ENCODE measurements at places on chromosomes 12 and 14.

DNA sequence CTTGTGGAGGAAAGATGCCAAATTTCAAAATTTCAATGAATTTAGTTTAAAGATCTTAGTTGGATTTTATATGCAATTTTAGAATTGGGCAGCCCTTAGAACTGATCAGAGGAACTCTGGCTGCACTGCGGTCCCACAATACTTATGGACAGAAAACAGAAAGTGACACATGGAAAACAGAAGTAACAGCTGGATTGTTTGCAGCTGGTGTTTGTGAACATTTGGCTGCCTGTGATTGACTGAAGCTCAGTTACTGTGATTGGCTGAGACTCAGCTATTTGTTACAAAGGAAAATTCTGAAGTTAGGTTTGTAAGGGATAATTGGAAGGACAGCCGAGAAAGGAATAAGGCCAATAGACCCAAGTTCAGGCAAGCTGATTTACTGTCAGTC, 10.0 kb upstream of the KRT86 start:
- DNase-seq = no peak

GRCh38 chr14:89775151-89775550, 179.4 kb downstream of the EFCAB11 start:
- DNase-seq = no peak

GRCh38 chr12:82966001-82966559, 279.4 kb downstream of the TMTC2 start:
- no peak for DNase-seq

DNA sequence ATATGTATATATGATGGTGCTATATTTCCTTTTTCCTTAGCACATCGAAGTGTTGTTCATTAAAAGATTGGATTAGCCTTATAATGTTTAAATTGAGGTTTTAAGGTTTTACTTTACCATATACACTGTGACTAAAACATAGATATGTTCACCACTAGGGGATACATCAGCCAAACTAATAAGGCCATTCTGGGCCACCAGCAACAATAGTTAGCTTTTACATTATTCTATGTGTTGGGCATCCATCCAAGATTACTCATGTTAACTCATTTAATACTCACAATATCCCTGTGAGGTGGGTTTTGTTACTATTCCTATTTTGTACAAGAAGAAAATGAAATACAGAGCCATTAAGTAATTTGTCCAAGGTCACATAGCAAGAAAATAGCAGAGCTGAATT, 202.6 kb upstream of the AVPR1A start:
- DNase-seq = no peak

GRCh38 chr12:116164250-116165035, 113.0 kb downstream of the MED13L start:
- DNase-seq = no peak

DNA sequence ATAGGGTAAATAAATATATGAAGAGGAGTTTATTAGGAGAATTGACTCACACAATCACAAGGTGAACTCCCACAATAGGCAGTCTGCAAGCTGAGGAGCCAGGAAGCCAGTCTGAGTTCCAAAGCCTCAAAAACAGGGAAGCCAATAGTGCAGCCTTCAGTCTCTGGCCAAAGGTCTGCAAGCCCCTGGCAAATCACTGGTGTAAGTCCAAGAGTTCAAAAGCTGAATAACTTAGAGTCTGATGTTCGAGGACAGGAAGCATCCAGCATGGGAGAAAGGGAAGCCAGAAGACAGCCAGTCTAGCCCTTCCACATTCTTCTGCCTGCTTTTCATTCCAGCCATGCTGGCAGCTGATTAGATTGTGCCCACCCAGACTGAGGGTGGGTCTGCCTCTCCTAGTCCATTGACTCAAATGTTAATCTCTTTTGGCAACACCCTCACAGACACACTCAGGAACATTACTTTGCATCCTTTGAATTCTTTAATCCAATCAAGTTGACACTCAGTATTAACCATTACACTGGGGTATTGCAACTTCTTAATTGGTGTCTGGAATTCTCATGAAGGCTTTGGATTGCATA, 736.5 kb upstream of the LMO3 start:
- DNase-seq = no peak

GRCh38 chr14:84770030-84770429, 759.9 kb upstream of the FLRT2 start:
- DNase-seq = no peak

DNA sequence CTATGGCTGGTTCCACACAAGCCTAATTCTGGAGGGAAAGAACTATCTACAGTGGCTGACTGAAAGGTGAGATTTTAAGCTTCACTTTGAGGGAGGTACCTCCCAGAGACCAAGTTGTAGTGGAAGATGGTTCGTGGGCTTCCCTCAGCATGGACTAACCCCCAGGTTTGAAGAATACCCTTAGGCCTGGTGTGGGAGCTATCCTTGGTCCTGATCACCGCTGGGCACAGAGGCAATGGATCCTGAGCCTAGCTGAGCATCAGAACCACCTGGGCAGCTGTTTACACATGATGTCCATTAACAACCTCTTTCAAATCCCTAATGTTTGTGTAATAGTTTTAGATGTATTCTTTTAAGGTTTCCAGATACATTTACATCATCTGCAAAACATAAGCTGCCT, 10.3 kb downstream of the DAO start:
- DNase-seq = no peak

- DNase-seq = no peak
These were observed 487.1 kb downstream of the AACS start for GRCh38 chr12:125552295-125552694.

GRCh38 chr12:10672231-10672868, 1.5 kb downstream of the STYK1 start:
- no peak for DNase-seq

- DNase-seq = no peak
These were observed 56.0 kb downstream of the MDGA2 start for GRCh38 chr14:47619392-47619791.

DNA sequence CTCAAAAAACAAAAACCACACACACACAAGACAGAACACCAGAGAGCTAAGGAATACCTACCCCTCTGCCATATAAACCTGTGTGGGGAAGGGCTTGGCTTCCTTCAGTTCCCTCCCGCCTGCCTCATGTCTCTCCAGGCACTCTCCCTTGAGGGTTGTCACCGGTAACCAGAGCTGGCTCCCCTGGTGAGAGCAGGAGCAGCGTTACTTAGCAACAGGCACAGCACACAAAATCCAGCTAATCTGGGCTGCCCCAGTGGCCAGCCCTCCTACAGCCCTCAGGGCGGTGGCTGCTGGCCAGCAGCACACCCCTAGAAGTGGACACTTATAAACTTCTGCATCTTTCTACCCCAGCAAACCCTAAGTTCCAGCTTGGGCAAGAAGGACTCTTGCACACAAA, 21.6 kb upstream of the NR4A1 start:
- no peak for DNase-seq

GRCh38 chr14:104389326-104390220, 190.0 kb upstream of the C14orf180 start:
- no peak for DNase-seq

DNA sequence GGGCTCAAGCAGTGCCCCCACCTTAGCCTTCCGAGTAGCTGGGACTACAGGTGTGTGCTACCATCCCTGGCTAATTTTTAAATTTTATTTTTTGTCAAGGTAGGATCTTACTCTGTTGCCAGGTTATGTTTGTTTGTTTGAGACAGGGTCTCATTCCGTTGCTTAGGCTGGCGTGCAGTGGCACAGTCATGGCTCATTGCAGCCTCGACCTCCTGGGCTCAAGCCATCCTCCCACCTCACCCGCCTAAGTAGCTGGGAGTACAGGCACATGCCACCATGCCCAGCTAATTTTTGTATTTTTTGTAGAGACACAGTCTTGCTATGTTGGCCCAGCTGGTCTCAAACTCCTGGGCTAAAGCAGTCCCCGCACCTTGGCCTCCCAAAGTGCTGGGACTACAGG, 83.3 kb upstream of the KCNH3 start:
- no peak for DNase-seq

DNA sequence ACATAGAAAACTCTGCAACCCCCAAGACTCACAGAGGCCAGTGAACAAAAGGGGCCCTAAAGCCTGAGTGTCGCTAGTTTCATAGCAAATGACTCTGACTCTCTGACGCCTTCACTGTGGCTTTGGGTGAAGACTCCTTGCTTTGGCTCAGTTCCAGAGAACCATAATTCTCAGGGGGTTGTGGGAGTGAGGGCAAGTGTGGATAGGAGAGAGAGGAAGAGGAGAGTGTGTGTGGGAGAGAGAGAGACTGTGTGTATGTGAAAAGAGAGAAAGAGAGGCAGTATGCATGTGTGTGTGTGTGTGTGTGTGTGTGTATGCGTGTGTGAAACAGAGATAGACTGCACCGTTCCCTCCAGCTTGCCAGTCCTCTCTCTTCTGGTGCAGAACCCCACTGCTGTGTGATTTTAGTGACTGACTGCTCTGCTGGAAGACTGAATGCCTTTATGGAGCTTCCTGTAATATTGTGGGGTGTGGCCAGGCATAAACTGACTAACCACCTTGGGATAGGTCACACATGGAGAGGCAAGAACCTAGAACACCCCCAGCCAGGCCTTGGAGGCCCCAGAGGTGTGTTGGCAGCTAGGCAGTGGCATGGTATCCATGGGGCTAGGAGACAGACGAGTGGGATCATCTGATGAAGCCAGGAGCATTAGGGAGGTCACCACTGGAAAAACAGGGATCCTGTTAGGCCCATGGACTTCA, 45.9 kb upstream of the STXBP6 start:
- no peak for DNase-seq

DNA sequence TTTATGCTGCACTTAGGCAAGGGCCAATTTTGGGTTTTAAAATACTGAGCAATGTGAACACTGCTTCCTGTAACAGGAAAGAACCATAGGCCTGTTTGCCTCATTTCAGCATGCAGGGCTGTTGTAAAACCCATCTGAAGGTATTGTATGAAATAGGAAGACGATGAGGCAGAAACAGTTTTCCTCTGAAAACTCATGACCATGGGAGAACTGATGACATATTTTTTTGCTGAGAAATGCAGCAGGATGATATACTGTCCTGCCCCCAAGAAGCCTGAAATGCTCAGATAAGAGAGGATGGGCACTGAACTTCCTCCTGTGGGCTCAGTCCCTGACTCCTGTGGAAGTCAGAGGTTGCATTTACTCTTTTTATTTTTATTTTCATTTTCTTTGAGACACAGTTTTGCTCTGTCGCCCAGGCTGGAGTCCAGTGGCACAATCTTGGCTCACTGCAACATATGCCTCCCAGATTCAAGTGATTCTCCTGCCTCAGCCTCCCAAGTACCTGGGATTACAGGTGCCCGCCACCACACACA, 17.4 kb downstream of the PYGL start:
- no peak for DNase-seq

GRCh38 chr14:59093902-59094301, 94.6 kb upstream of the DAAM1 start:
- no peak for DNase-seq

- no peak for DNase-seq
These were observed 2.3 kb downstream of the LARP4 start for GRCh38 chr12:50403001-50403440.

- no peak for DNase-seq
These were observed 77.3 kb upstream of the CNTN1 start for GRCh38 chr12:40614923-40615322.

- no peak for DNase-seq
These were observed 32.9 kb downstream of the MIPOL1 start for GRCh38 chr14:37230551-37231194.

- no peak for DNase-seq
These were observed 2.7 kb downstream of the SHMT2 start for GRCh38 chr12:57232156-57232756.

- no peak for DNase-seq
These were observed 26.4 kb downstream of the CLSTN3 start for GRCh38 chr12:7156259-7157197.

DNA sequence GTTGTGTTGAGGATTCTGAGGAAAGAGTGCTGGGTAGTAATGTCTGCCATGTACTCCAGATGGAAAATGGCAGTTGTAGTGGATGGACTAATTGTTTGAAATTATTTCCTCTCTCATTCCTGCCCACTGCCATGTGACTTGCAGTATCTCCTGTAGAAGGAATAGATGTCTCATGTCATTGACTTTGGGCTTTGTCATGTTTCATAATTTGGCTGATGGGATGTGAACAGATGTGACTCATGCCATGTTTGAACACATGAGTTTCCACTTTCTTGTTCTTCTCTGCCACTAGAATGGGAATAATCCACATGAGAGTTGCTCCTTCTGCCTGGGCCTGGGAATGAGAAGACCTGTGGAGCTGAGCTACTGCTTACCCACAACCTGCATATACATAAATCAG, 2.4 kb upstream of the CALCOCO1 start:
- DNase-seq = no peak

GRCh38 chr12:26599096-26599695, 233.8 kb downstream of the ITPR2 start:
- DNase-seq = no peak

GRCh38 chr14:90726656-90727055, 89.6 kb downstream of the TTC7B start:
- no peak for DNase-seq

DNA sequence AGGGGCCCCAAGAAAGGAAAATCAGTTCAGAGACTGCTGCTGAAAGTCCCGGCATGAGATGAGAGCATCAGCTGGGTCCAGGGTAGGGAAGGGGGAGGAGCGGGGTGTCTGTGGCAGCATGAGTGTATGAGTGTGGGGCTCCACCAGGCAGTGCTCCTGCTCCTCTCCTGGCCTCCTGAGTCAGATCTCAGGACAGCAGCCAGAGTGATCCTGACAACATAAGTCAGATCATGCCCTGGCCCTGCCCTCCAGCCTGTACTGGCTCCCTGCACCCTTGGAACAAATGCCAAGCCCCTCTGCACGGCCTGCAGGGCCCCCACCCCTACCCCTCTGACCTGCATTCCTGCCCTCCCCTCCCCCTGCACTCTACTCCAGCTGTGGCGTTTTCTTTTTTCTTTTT, 24.2 kb upstream of the LRP1-AS start:
- DNase-seq = no peak

- DNase-seq = no peak
These were observed 89.7 kb downstream of the CAND1 start for GRCh38 chr12:67358781-67359338.

DNA sequence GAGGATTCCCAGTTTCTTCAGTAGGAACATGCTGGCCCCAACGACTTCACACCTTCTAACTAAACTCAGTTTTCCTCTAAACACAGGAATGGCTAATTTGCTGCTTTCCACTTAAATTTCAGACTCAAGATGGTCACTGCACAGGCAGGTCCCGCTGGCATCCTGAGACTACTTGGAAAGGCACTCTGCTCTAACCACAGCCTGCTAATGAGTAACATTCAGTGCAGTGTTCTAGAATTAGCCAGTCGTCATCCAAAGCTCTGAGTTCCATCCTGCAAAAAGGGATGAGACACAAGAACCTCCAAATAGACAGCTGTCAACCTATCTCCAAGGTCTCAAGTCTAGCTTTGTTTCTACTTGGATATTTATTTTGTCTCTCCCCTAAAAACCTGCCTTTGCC, 6.0 kb downstream of the CCDC92 start:
- DNase-seq = no peak

DNA sequence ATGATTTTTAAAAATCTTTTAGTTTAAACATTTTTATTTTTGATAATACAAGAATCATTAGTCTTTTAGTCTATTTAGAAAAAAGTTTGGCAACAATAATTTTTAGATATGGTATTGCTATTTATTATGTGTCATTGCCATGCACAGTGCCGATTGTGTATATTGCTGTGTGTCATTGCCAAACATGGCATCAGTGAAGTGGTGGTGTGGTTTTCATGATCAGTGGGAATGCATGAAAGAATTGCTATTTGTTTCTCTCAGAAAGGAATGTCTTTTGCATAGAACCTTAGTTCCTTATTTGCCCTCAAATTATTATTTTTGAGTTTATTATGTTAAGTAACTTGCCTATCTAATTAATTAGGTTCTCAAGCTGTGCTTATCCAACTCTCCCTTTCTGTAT, 397.5 kb upstream of the PDE3A start:
- DNase-seq = no peak

- no peak for DNase-seq
These were observed 69.8 kb downstream of the HMGA2 start for GRCh38 chr12:65894088-65894487.

Measured in activated T-helper 9 cell treated with anti-CD3 and anti-CD28 coated beads, Interleukin-2, amount 50 U/mL, for 16 hours (primary cell).